ENCODE measurements at places on chromosomes 1 and 21.

GRCh38 chr1:228075801-228076271 is 6.7 kb upstream of the ARF1 start:
- no peak for DNase-seq

DNA sequence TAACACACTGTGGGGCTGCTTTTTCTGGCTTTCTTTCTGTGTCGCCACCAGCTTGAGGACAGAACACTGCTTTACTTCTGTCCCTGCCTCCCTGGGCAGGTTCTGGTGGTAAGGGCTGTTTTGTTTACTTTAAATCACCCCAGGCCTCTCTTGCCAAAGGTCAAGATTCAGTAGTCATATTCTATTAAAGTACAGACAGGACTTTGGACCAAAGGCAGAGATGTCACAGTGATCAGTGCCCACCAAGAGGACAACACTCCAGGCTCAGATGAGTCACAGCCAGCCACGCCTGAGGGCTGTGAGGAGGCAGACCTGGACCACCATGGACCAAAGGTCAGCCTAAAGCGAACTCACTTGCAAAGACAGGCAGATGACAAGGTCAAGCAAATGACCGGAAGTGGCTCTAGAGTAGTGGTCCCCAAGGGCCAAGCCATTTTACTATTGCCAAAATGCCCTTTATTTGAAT is 200.0 kb downstream of the RHOU start:
- DNase-seq: no peak

GRCh38 chr1:3312898-3313575 is 141.4 kb upstream of the ARHGEF16 start:
- DNase-seq: no peak

- no peak for DNase-seq
These were observed 16.6 kb upstream of the DISP3 start for GRCh38 chr1:11462224-11462923.

DNA sequence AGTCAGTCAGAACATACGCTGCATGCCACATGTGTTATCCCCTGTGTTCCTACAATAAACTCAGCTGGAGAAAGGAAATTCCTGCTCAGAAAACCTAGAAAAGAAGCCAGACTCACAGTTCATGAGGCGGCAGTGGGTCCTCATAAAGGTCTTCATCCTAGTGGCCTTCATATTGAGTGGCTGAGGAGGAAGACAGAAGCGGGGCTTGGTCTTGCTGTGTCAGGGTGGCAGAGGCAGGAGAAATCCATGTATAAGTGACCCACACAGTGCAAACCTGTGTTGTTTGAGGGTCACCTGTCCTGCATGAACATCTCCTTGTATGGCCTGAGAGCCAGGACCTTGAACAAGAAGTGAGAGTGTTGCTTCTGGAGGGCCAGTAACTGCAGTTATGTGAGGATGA is 4.0 kb upstream of the WNT3A start:
- no peak for DNase-seq

GRCh38 chr1:248923352-248924338 is 17.6 kb downstream of the PGBD2 start:
- no peak for DNase-seq

GRCh38 chr1:178188306-178188705 is 94.4 kb downstream of the RASAL2 start:
- DNase-seq: no peak

- DNase-seq: no peak
These were observed 3.1 kb downstream of the PANK4 start for GRCh38 chr1:2523191-2523890.

DNA sequence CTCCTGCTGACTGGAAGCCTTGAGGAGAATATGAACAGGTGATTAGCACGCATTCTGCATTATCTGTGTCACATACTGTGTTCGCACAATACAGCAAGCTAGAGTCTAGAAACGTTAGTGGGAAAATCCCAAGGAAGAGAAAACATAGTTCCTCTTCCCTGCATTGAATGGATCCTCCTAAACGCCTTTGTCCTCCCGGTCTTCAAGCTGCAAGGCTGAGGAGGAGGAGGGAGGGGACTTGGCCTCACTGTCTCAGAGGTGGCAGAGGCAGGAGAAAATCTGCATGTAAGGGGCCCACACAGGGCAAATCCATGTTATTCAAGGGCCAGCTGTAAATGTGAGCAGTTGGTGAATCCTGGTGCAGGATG is 34.4 kb downstream of the WNT9A start:
- DNase-seq: no peak

DNA sequence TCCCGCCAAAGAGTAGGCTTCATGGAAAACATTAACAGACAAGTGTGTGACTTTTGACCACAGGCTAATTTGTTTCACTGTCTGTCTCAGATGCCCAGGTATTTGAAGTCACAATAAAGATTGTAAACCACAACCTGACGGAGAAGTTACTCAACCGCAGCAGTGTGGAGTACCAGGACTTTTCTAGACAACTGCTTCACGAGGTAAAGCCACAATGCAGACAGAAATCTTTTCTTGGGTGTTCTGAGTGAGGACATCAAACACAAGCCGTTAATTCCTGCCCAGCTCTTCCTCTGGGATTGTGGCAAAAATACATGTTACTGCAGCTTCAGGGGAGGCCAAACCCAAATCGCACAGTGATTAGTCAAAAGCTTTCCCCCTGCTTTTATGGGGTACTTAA is 31.0 kb downstream of the UMODL1 start:
- no peak for DNase-seq

DNA sequence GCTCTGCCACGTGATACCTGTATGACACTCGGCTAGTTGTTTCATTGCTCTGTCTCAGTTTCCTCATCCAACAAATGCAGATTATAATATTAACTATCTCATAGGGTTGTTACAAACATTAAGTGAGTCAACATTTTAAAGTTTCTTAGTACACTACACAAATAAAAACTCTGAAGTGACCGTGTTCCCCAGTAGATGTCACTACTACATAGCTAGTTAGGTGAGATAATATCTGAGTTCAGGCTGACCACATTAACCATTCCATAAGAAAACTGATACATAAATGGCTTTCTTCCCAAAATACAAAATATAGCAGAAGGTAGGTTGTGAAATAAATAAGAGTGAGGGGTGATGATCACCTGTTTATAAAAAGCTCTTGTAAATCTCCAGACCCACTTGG is 214.1 kb downstream of the NUF2 start:
- DNase-seq: no peak

- no peak for DNase-seq
These were observed 123.6 kb upstream of the KCNJ15 start for GRCh38 chr21:38133240-38133639.

Data from cortex of kidney (tissue), 1 donor.